ENCODE measurements at places on chromosomes 16 and 17.

GRCh38 chr17:6924208-6924607 is 71.6 kb upstream of the ALOX12 start:
- no peak for DNase-seq

DNA sequence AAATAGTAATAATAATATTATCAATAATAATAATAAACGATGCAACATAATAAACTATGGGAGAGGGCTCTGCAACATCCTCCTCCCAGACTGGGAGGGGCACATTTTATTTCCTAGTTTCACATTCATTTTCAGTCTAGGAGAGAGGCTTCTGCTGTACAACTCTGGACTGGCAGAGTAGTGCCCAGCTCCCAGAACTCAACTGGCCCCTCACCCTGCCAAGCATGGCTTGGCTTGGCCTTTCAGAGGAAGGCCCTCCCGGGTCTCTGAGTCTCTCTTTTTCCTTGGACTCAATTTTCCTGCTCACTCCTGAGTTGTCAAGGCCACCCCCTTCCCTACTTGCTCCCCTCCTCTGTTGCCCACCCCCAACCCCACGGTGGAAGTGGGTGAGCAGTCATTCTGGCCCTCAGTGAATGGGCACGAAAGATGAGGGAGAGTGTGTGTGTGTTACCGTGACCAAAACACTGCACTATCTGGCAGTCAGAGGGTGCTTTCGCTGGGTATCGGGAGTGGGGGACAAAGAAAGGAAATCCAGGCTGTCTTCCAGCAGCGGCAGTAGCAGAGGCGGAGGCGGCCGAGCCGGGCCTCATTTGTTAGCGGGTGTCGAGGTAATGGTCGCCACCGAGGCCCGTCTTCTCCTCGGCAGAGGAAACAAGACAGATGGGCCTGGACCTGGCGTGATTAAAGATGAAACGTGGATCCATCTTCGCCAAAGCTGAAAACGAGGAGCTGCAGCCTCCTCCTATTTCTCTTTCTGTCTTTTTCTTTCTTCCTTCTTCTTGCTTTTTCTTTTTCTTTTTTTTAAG is 2.3 kb downstream of the HOXB4 start:
- no peak for DNase-seq

DNA sequence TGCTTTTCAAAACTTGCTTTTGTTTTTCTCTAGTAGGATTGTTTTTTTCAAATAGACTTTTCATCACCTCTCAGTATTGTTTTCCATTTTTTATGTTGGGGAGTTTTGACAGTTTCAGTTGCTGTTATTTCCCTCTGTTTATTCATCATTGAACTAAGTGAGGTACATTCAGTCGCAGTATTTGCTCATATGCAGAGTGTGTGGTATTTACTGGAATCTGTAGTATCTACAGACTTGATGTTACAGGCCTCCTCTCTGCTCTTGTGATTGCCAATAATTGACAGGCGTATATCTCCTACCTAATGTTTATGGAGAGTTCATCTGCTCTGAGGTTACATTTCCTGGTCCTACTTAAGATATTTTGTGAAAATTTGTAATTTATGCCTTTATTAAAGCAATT is 49.6 kb downstream of the COX10 start:
- no peak for DNase-seq

GRCh38 chr17:77476006-77476405 is 335.2 kb downstream of the SEC14L1 start:
- no peak for DNase-seq

GRCh38 chr17:43529947-43530287 is 16.2 kb downstream of the ETV4 start:
- no peak for DNase-seq
